ENCODE measurements at places on chromosomes 1 and 21.

GRCh38 chr1:157356601-157357000 lies 195.7 kb downstream of the FCRL5 start:
- no peak for DNase-seq

DNA sequence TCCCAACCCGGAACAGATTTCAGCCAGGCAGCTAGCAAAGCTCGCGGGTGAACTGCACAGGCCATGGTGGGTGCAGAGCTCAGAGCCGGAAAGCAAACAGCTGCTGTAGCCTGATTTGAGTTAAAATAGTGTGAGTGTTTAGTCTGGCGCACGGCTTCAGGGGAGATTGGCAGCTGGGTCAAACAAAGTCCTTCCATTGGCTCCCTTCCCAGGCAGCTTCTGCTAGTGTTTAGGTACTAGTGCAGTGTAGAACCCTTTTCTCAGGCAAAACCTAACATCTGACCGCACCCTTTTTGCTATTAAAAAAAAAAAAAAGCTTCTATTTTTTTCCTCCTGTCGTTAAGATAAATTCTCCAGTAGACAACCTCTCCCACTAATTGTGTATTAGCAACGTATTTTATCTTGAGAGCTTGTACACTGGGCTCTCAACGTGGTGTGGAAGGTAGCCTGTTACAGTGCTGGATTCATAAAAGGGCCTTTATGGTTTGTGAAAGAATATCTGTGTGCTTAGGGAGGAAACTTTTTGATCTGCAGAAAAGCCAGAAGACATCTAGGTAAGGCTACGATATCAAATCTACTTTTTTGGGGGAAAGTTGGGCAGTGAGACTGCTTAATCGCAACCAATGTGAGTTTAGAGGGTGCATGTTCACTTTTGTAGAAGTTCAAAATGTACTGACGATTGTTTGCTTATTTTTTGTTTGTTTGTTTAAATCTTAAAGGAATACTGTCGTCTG lies 689.6 kb downstream of the USP25 start:
- DNase-seq, result peak; percentile 94

- DNase-seq, result no peak
These were observed 142.1 kb downstream of the DPYD start for GRCh38 chr1:97778718-97779117.

GRCh38 chr1:236120721-236121153 lies 21.6 kb upstream of the GPR137B start:
- no peak for DNase-seq

DNA sequence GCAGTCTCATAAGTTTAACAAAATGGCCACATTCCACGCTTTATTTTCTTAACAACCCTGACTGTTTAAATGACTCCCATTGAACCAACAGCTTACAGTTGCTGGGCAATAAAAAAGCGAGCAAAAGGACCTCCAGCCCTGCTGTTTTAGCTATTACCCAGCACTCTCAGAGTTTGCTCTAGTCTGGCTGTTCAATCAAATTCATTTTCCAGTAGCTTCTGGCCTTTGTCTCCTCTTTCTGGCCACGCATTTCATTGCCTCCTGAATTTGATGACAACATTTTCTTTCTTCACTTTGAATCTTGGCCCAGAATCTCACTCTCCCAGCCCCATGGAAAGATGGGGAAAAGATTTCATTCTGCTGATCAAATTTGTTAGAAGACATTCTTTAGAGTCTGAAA lies 44.1 kb upstream of the DOCK7 start:
- DNase-seq, result no peak

DNA sequence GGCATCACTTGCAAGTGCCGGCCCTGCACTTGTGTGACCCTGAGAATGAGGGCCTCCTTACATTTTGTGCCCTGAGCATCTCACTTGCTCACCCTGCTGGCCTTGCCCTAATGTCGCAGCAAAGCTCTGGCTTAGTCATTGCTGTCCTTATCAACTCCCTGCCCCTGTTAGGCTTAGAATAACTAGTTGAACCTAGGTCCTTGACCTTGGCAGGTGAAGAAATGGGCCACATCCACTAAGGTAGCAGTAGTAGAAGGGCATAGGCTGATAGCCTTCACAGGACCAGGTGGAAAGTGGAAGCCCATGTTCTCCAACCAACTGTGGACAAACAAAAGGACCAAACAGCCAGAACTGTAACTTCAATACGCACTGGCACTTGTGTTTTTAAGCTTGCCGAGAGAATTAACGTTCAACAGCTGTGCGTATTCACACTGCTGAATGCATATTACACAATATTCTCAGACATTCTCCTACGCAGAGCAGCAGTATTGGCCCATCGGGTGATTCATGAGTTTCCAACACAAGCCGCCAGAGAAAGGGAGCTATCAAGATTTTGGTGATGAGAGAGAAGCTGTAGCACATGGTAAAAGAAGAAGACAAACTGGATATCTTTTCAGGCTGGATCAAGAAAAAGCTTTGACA lies 27.7 kb upstream of the PTGFRN start:
- DNase-seq, result peak; percentile 55

DNA sequence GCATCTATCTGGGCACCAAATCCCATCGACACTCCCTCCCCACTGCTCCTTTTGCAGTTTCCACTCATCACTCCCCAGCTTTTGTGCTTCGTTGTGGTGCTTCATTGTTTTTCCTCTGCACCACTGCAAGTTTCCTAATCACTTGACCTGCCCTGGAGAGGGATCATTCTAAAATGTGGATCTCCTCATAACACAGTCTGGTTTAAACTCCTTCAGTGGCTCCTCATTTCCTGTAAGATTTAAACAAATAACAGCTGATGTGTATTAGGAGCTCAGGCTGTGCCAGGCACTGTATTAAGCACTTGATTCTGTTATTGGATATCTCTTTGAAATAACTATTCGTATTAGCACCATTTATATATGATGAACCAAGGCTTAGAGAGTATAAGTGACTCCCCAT lies 51.3 kb downstream of the MAP10 start:
- DNase-seq, result no peak

GRCh38 chr1:41629571-41629970 lies 145.1 kb upstream of the EDN2 start:
- no peak for DNase-seq

DNA sequence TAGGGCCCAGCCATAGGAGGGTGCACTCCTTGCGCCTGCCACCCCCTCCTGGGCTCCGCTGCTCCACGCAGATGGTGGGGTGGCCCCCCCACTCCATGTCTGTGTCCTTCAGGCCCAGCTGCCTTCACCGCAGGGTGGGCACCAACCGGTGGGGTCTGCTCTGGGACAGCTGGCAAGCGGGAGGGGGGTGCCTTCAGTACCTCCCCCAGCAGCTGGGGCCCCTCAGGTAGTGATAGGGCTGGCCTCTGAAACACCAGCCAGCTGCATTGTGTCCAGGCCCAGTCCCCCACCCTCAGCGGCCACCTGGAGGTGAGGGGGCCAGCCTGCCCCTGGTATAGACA lies 360 bp downstream of the GJC2 start:
- no peak for DNase-seq

DNA sequence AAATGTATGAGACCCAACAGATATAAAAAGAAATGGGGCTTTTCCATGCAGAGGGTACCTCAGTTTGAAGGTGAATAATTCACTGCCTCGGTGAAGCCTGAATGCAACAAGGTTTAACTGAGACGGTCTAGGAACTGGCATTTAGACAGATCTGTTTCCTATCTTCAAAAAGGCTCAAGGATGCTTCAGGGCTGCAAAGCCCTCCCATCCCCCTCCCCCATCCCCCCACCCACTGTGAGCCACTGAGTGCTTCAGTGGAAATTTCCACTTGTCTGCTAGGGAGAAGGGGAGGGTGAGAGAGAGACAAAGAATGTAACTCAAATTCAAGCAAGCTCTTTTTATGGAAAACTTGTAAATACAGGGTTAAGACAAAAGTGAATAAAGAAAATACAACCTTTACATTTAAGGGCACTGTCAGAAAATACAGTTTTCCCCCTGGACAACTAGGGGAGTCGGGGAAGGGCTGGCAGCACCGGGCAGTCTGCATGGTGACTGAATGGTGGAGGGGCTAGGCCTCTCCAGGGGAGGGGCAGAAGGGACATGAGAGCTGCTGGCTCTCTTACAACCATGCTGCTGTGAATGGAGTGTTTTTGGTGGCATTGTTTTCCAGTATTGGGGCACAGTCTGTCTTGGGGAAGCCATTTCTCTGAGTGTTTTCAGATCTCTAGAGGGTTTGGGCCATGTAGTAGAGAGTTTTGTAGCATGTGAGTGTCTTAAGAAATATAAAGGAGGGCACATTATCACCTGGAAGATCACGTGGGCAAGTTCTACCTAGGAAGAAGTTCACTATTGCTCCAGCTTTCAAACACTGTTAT lies 56.7 kb downstream of the MRPS6 start:
- no peak for DNase-seq

DNA sequence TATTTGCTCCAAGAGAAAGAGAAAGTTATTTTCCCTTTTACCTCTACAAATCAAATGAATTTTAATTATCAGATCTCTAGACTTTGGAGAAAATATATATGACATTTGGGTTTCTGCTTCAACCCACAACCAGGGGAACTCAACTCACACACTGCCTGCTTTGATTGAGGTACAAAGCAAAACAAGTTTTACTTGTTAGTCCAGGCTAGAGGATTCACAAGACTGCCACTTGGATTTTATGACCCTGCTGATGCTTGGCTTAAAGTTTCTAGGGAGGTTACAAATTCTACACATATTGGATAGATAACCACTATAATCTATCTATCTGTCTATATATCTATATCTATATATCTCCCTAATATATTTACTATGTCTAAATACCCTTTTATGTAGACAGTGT lies 467.3 kb upstream of the RGS18 start:
- DNase-seq, result no peak

DNA sequence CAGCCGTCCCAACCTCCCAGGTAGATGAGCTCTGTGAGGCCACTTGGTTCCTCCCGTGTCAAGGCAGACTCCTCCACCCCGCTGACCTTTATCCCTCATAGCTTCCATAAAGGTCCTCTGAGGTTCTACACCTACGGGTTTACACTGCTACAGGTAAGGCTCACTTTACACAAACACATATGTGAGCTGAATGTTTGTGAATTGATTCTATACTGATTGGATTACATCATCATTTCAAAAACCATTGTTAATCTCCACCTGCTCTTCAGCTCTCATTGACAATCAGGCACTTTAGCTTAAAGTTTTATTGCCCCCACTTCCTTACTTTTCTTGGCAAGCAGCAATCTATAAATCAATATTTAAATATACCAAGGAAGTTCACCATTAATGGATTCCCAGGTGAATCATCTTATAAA lies 12.8 kb upstream of the RGS16 start:
- no peak for DNase-seq

DNA sequence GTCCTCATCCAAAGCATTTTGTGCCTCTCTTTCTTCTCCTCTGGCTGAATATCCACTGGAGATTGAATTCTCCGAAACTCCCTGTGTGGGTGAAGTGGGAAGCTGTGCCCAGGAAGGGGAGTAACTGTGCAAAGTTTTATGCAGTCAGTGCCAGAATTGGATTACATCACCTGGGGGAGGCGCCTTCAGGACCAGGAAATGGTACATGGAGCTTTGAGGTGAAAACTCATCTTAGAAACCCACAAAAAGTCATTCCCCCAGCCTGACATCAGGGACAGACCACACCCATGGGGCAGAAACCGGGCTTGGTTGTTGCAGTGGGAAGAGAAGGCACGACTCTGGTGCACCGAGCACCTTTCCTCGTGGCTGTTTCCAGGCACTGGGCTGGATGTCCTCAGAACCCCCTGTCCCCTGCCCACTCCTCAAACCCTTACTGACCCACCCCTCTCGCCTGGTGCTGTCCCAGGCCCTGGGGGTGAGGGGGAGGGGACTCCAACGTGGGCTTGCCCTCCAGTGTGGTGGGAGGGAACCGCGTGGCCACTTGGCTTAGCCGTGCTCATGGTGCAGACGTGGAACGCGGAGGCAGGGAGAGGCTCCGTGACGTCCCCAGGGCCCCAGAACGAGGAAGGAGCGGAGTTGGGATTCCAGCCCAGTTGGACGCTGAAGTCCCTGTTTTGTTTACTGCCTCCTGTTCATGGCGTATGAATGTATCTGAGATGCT lies 15.7 kb downstream of the TFF3 start:
- DNase-seq, result no peak

DNA sequence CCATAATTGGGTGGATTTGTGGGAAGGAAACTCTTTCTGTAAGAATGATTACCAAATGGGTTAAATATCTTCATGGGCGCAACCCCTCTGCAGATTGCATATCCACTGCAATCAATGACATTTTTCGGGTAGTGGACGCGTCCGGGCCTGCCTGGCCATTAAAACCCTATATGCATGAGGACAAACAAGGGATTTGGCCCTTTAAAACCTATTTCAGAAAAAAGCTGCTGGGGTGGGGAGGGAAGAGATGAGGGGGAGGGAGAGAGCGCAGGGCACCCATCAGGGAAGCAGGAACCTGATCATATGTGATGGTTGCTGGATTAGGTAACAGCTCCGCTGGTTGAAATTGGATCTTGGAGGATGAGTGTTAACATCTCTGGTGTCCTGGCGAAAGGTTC lies 228.8 kb downstream of the PBX1 start:
- no peak for DNase-seq

GRCh38 chr1:193234530-193234929 lies 48.1 kb upstream of the B3GALT2 start:
- DNase-seq, result peak; percentile 10

DNA sequence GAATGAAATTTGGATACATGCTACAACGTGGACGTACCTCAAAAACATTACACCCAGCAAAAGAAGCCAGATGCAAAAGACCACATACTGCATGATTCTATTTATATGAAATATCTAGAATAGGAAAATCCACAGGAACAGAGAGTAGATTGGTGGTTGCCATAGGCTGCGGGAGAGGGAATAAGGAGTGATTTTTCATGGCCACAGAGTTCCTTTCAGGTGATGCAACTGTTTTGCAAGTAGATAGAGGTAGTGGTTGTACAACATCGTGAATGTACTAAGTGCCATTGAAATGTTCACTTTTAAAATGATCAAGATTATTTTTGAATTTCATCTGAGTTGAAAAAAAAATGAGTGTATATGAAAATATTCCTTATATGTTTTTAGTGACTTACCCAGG lies 115.3 kb upstream of the RUNX1 start:
- DNase-seq, result no peak

GRCh38 chr1:32539584-32540571 lies 651 bp downstream of the ZBTB8A start:
- peak; percentile 60 for DNase-seq

DNA sequence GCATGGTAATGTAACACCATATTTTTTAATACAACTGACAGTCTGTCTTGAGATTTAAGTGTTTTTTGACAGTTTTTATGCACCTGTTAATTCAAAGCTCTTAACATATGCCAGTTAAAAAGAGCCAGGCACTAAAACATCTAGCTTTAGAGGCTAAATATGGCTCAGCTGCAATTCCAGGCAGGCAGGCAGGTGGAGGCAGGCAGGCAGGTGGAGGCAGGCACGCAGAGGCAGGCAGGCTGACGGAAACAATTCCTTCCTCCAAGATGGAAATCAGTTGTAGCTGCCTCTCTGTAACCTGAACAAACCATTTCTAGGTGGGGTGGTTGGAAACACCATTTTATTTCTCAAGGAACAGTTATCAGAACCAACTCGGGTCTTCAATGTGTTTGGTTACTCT lies 51.2 kb downstream of the GORAB start:
- no peak for DNase-seq
